CD4-positive, alpha-beta memory T cell (primary cell): ENCODE measurements at places on chromosomes 5 and 9. TPM values are rescaled to one million over a fixed set of nuclear protein-coding genes. Genes with fewer than 3 reads are reported as not detected.

- no peaks in the 10 kb centered on the region for H3K36me3 ChIP-seq
- H3K4me1 ChIP-seq = no peaks in the 10 kb centered on the region
- H3K4me3 ChIP-seq = no peak overlapping the region
Observed at GRCh38 chr5:72598401-72599064, 91.3 kb upstream of the ZNF366 start.

- no peak for DNase-seq
- no peak overlapping the region for H3K27ac ChIP-seq
- no peak overlapping the region for H3K4me3 ChIP-seq
- peaks cover 6% of the 10 kb centered on the region for H3K4me1 ChIP-seq
Observed at GRCh38 chr9:128115187-128116103, 12.1 kb downstream of the PTGES2 start.

Gene C1QTNF3
- total RNA-seq = 7.0 TPM

GRCh38 chr5:157366741-157367674 is 93.0 kb upstream of the NIPAL4 start:
- H3K4me3 ChIP-seq = no peak overlapping the region
- H3K27ac ChIP-seq = no peak overlapping the region
- H3K27me3 ChIP-seq = no peaks in the 10 kb centered on the region
- H3K4me1 ChIP-seq = no peaks in the 10 kb centered on the region
- DNase-seq = no peak
- peaks cover 84% of the 10 kb centered on the region for H3K36me3 ChIP-seq

GRCh38 chr5:142072488-142072887 is 36.1 kb upstream of the NDFIP1 start:
- no peak overlapping the region for H3K4me3 ChIP-seq
- no peaks in the 10 kb centered on the region for H3K36me3 ChIP-seq
- no peaks in the 10 kb centered on the region for H3K27me3 ChIP-seq
- DNase-seq = no peak
- H3K4me1 ChIP-seq = no peaks in the 10 kb centered on the region
- H3K27ac ChIP-seq = no peak overlapping the region

GRCh38 chr9:106892632-106893031 is 29.7 kb downstream of the ZNF462 start:
- H3K27me3 ChIP-seq = no peaks in the 10 kb centered on the region
- H3K4me3 ChIP-seq = no peak overlapping the region
- no peaks in the 10 kb centered on the region for H3K36me3 ChIP-seq
- no peak overlapping the region for H3K27ac ChIP-seq
- no peak for DNase-seq

GRCh38 chr9:18463991-18464390 is 10.0 kb upstream of the ADAMTSL1 start:
- H3K27ac ChIP-seq = no peak overlapping the region
- H3K27me3 ChIP-seq = no peaks in the 10 kb centered on the region
- H3K4me1 ChIP-seq = no peaks in the 10 kb centered on the region
